Stimulated activated CD8-positive, alpha-beta memory T cell treated with anti-CD3 and anti-CD28 coated beads, Interleukin-15, amount 100 ng/mL, for 4 hours (primary cell): ENCODE measurements at places on chromosomes 5 and 9.

GRCh38 chr5:598564-598890 is 13.6 kb upstream of the CEP72 start:
- no peak for DNase-seq

GRCh38 chr5:37807015-37807414 is 32.8 kb downstream of the GDNF start:
- no peak for DNase-seq

DNA sequence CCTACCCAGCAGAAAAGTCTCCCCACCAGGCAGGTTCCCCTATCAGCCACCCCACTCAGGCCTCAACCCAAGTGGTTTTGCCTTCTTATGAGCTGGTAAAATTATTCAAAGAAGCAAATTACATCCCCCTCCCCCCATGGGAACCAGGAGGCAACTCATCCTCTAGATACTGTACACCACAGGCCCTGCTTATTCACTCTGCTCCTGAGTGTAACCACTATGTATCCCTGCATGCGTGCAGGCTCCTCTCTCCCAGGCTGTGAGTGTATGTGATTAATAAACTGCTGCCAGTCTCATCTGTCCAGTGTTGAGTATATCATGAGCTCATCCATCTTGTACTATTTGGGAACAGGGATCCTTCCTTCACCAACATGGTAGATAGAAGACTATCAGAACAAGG is 8.6 kb downstream of the KCTD16 start:
- no peak for DNase-seq

DNA sequence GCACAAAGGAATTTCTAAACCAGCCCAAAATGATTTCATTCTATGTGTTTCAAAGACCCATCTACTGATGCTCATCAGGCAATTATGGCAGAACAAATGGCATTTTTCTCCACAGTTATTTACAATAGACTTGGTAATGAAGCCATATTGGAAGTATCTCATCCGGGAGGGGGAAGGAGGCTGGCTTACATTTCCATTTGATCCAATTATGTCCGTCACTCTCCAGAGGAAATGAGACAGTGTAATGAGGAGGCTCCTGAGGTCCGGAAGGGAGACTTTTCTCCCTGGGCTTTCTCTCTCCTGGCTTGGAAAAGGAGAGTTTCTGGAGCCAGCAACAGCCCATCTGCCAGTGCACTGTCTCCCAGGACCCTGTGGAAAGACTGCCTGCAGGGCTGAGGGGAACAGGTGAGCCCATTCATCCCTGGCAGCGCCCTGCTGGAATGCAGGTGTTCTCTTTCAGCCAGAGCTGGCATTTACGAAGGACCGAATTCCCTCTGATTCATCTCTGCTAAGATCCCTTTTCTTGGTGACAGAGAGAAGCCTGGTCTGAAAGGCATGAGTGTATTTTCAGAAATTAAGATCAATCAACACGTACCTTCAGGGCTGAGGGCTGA is 54.9 kb upstream of the SAP30L start:
- no peak for DNase-seq

DNA sequence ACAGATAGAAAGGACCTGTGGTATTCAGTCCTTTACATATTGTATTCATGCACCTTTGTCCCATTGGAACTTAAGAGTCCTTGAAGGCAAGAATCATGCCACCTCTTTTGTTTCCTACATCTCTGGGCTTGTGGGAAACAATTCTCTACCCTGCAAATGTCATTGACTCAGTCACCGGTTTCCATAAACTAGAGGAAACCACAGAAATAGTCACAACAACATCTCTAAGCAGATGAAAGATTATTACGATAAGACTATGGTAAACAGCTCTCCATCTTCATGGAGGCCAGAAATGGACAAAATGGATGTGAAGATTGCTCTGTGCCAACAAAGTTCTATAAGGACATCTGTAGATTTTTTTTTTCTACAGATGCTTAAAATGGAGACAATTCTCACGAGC is 165.5 kb downstream of the PIK3R1 start:
- no peak for DNase-seq

GRCh38 chr5:32942225-32942989 is 231.3 kb downstream of the NPR3 start:
- no peak for DNase-seq
